ENCODE measurements at places on chromosomes 4 and X. TPM values are rescaled to one million over a fixed set of nuclear protein-coding genes. Genes with fewer than 3 reads are reported as not detected.

Gene APELA
- total RNA-seq, result not detected

Gene TMEM154
- total RNA-seq, result 10.2 TPM

Gene TAPT1
- 10.6 TPM for total RNA-seq

Gene CLTRN
- 0.79 TPM for total RNA-seq

Gene MAGEC1
- not detected for total RNA-seq

Gene PCDH10
- total RNA-seq, result 0.22 TPM

Gene PLS3
- total RNA-seq, result 225 TPM

Gene LRAT
- total RNA-seq, result 0.39 TPM

Gene FGD1
- 11.0 TPM for total RNA-seq

Gene OPRPN
- not detected for total RNA-seq

Gene MTNR1A
- not detected for total RNA-seq

Gene SCD5
- 173 TPM for total RNA-seq
